Mesenchymal stem cell (in vitro differentiated cells and primary cell): ENCODE measurements at places on chromosomes 6 and 20.
A peak's percentile ranks its signal among the peaks of the same experiment; 100 is the strongest.

DNA sequence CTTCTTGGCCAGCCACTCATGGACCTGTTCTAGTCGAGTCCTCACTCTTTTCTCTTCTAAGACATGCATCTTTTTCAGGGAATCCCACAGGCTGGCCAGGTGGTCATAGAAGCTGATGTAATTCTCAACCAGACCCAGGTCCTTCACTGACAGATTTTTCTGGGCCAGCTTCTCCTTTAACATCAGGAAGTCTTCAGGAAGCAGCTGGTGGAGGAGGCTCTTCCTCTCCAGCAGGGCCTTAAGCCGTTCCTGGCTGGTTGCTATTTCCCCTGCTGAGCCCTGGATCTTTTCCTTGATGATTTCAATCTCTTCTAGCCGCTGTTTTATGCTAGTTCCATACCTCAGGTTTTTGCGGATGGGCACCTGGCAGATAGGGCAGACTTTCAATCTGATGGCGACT, 28.6 kb downstream of the DDX27 start:
- no peak for DNase-seq

- no peak for DNase-seq
Measured at GRCh38 chr6:162388383-162388777, 339.2 kb downstream of the PRKN start.

- DNase-seq = no peak
Measured at GRCh38 chr6:11543919-11544518, 6.5 kb downstream of the TMEM170B start.

GRCh38 chr6:34249469-34250261, 859 bp upstream of the SMIM29 start:
- no peak for DNase-seq

DNA sequence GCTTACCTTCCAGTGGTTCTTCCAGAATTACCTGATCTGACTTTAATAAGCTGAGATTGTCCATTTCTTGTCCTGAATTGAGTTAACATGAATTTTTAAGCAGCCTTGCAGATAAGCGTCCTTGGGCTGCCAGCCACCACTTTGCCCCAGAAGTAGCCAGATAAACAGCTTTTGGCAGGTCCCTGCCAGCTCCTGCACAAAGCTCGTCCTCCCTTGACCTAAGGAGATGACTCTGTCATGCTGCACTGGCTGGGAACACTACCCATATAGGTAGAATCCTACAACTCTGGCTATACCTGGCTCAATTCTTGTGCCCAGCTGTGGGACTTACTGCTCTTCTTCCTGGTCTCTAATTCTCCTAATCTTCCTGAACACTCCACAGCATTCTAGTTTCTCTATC, 39.6 kb upstream of the AAR2 start:
- no peak for DNase-seq

DNA sequence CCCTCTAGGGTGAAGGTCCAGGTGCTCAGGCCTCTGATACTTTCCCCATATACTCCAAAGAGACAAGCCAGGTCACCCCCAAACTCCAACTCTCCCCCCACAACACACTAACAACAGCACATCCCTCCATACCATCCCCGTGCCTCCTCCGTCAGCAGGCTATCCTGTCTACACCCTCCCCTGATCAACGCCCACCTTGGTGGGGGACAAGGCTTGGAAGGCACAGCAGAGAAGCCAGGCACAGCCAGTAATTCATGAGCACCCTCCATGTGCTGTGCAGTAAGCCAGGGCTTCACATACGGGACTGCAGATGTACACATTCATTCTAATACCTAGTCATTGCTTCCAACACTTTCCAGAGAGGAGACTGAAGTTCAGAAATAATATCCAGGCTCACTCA, 57.6 kb downstream of the TRERF1 start:
- DNase-seq = no peak

GRCh38 chr6:31214516-31214915, 44.0 kb upstream of the POU5F1 start:
- DNase-seq = no peak

DNA sequence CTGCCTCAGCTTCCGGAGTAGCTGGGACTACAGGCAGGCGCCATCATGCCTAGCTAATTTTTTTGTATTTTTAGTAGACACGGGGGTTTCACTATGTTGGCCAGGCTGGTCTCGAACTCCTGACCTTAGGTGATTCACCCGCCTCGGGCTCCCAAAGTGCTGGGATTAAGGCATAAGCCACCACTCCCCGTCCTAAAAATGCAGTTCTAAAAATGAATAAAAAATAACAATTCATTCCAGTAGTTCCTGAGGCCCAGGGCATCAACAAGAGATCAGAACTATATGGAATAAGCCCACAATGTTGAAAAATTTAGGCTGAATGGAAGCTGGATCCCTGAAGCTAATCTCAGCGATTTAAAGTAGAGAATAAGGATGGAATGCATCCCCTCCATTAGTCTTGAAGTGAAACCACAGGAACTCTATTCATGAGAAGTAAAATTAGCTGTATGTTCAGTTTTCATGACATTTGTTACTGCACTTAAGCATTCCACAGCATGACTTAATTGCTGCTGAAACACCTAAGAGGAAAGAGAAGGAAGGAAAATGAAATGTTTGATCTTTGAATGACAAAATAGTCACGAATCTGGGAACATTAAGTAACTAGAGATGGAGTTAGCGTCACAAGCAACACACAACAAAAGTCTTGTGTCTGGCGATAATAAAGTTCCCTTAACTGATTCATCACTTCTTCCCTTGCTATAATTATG, 80.4 kb upstream of the RIPOR2 start:
- DNase-seq = peak; percentile 57

DNA sequence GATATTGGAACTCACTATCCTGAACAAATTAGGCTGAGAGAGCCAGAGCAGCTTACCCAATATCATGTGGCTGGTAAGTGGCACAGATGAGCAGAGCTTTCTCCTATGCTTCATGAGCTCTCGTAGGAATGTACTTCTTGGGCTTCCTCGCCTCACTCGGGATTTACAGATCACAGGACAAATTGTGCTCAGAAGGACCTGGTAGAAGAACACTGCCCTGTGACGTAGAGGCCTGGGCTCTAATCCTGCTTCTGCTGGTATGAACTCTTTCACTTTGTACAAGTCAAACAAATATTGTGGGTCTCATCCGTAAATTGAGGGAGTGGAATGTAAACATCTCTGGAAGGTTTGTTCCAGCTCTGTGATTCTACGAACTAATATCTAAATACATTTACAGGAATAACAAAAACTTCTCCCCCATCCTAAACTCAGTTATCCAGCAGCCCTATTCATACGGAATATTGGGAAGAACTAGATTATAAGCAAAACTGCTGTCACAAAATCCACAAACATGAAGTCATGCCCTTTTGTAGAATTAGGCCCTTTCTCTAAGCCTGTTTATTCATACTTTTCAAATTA, 187.6 kb downstream of the CLIC5 start:
- peak; percentile 87 for DNase-seq

DNA sequence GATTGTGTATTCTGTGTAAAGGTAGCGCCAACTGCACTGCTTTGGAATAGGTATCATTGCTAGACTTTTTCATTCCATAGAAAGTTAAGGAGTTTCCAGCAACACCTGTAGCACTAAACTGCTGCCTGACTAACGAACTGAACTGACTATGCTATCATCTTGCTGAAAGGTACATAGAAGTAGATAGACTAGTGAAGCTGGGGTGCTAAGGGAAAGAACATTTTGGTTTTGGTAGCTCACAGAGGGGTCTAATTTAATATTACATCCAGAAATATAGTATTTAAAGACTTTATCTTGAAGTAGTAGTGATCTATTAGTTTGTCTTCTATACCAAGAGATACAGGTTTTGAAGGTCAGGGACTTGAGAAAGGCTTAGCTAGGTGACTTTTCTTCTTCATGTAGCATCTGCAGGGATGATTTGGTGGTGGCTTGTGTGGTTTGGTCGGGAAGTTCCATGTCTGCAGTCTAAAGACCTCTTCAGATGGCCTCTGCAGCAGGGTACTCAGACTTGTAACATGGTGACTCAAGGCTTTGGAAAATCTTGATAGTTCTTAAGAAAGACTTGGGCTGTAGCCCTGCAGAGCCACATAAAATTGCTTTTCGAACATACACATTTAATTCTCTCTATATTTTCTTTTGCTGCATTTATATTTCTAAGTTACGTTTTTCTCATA, 10.2 kb downstream of the SENP6 start:
- DNase-seq = peak; percentile 53

- DNase-seq = peak; percentile 18
Measured at GRCh38 chr6:57423468-57423867, 106.0 kb downstream of the PRIM2 start.

DNA sequence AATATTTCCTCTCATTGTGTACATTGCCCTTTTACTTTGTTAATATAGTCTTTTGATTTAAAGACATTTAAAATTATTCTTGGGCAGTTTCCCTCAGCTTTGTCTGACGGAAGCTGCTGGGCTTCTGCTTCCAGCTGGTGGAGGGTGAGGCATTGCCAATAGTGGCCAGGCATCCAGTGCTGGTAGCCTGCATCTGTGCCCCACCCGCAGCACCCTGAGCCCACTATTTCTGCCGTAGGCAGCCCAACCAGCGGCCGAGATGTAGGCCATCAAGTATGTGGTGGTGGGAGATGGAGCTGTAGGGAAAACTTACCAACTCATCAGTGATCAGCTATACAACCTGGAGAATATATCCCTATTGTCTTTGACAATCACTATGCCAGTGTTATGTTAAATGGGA, 226.0 kb upstream of the SYNCRIP start:
- DNase-seq = no peak

DNA sequence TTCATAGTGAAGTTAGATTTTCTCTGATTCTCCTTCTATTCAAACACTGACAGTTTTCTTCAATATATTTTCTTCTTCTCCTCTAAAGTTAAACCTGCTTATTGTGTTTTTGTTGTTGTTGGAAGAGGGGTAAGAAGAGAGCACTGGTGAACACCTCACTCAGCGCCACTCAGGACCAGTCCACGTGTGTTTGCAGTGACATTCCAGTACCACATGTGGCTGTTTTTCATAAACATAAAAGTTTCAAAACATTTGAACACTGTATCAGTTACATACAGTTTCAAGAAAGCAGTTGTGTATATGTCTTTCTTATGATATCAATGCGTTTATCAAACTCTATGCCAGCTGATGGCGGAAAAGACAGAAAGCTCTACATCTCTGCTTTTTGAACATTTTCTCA, 86.7 kb downstream of the HMGCLL1 start:
- DNase-seq = no peak

DNA sequence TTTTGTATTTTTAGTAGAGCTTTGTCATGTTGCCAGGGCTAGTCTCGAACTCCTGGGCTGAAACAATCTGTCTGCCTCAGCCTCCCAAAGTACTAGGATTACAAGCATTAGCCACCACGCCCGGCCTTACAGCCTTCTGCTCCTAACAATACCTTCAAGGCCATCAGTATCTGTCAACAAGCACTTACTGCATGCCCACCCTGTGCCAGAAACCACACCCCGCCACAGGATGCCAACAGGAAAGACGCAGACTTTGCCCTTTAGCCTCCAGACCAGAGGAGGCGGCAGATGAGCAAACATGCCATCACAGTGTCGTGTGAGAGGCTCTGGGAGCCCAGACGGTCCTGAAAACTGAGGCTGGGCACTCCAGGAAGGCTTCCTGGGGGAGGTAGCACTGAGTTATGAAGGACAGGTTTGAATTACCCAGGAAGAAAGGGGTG, 34.7 kb upstream of the TGM3 start:
- no peak for DNase-seq

GRCh38 chr6:71979911-71980310, 93.6 kb downstream of the RIMS1 start:
- DNase-seq = no peak

DNA sequence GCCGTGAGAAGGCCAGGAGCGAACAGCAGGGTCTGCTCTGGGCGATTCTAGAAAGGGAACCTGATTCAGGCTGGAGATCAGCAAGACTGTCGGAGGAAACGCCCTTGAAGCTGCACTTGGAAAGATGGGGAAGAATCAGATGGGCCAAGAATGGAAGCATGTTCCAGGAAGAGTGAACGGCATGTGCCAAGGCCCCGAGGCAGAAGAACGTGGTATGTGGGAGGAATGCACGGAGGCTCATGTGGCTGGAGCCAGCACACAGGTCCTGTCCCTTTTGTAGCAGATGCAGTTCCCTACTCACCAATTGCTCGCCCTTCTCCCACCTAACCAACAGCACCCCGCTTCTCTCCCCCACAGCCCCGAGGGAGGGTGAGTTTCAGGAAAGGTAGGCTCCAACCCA, 180.6 kb downstream of the TFAP2C start:
- DNase-seq = no peak
